MCF 10A (cell line): ENCODE measurements at places on chromosomes 6 and 20. TPM values are rescaled to one million over a fixed set of nuclear protein-coding genes. Genes with fewer than 3 reads are reported as not detected.

The LAMA5 gene
- 266 and 292 TPM in 2 replicates for total RNA-seq

The KCNS1 gene
- not detected in 2 replicates for total RNA-seq

The ERVFRD-1 gene
- total RNA-seq, result not detected in 2 replicates

The TMEM74B gene
- not detected in 2 replicates for total RNA-seq

The TMC2 gene
- total RNA-seq, result not detected in 2 replicates

The BNIP5 gene
- total RNA-seq, result not detected in 2 replicates

The HCRTR2 gene
- total RNA-seq, result not detected in 2 replicates

The SLC17A9 gene
- 0.07 TPM in 1 of 2 replicates, not detected in the other for total RNA-seq

DNA sequence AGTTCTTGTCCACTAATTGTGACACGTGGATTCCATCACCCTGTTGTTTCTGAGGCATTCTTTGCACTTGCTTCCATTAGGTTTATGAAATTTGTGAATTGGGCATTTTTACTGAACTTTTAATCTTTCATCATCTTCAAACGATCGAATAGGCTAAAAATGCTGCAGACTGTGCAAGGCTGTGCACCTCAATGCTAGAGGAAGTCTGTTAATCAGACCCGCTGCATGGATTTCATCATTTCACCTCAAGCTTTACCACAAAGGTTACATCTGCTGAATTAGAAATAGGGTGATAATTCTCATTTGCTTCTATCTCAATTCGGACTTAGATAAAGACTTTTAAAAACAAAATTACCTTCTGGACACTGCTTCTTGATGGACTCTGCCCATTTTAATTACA is 27.8 kb upstream of the F13A1 start:
- no peaks in the 10 kb centered on the region for H3K36me3 ChIP-seq
- H3K4me1 ChIP-seq, result no peaks in the 10 kb centered on the region
- no peak overlapping the region for H3K4me3 ChIP-seq
- DNase-seq, result no peak
- peaks cover 13% of the 10 kb centered on the region for H3K27me3 ChIP-seq

DNA sequence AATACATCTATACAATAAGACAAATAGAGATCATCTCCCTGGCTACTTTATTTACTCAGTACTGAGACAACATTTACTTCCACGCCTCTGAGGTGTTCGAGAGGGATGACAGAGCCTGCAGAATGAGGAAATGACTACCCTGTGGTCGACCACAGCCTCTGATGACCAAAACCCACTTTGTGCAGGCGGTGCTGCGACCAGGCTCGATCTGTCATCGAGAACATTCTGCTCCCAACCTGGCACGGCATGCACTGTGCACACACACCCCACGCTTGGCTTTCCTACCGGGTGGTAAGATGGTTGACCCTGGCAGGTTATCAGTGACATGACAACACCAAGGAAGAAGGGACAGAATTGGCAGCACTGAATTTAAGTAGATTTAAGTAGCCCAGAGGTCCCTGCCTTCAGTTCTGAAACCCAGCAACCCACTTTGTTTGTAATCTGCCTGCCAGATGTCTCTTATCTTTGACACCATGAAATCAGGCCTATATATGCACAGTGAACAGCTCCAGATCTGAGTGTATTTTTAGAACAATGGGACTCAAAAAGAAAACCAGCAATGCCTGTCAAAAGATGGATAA is 42.6 kb downstream of the TTI1 start:
- H3K4me1 ChIP-seq, result peaks cover 76% of the 10 kb centered on the region
- H3K36me3 ChIP-seq, result peaks cover 30% of the 10 kb centered on the region
- DNase-seq, result peak; percentile 50

DNA sequence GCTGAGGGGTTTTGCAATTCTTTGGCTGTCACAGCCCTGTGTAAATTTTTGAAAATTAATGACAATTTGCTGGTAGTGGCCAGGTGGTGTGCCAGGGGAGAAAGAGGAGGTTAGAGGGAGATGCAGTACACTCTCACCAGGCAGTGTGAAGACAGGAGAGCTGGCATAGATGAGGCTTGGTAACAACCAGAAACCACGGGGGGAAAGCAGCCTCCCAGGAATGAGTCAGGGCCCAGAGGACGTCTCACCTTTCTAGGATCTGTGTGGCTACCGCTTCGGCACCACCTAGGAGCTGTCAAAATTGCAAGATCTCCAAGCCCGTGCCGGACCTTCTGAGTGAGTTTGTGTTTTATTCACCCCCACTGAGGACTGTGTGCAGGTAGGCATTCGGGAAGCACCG is 171.4 kb downstream of the PACRG start:
- H3K4me3 ChIP-seq, result no peak overlapping the region
- H3K27ac ChIP-seq, result no peak overlapping the region
- H3K36me3 ChIP-seq, result no peaks in the 10 kb centered on the region
- no peaks in the 10 kb centered on the region for H3K4me1 ChIP-seq

GRCh38 chr6:63589952-63590411 is 17.7 kb downstream of the LOC128125822 start:
- no peak for DNase-seq
- H3K27ac ChIP-seq, result no peak overlapping the region
- no peak overlapping the region for H3K4me3 ChIP-seq
- peaks cover 6% of the 10 kb centered on the region for H3K36me3 ChIP-seq
- no peaks in the 10 kb centered on the region for H3K27me3 ChIP-seq

- H3K27me3 ChIP-seq, result no peaks in the 10 kb centered on the region
- peaks cover 31% of the 10 kb centered on the region for H3K4me1 ChIP-seq
- peak overlapping the region; percentile 22 for H3K27ac ChIP-seq
Observed at GRCh38 chr6:166608774-166609173, 18.3 kb downstream of the RPS6KA2 start.

DNA sequence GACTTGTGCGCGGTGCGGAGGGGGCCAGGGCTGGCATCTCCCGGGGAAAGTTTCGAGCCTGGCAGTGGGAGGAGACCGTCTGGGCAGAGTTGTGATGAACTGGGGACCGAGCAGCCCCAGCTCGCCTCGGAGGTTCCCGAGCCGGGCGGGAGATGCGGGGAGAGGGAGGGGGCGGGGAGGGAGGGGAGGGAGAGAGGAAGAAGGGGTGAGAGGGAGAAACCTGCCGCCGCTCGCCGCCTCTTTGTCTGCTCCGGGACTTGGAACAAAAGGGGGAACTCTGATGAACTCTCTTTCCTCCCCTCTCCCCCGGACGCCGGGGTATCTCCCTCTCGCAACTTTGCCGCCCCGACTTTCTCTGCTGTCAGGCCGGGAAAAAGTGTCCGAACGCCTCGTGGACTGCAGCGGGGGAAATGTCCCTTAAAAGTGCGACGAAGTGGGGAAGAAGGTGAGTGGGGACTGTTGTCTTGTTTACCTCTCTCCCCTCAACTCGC is 72.7 kb downstream of the SOX4 start:
- H3K27ac ChIP-seq, result no peak overlapping the region
- H3K27me3 ChIP-seq, result no peaks in the 10 kb centered on the region
- no peaks in the 10 kb centered on the region for H3K4me1 ChIP-seq
- no peak for DNase-seq

GRCh38 chr20:50220093-50220893 is 29.7 kb downstream of the CEBPB start:
- peak overlapping the region; percentile 52 for H3K27ac ChIP-seq
- no peaks in the 10 kb centered on the region for H3K27me3 ChIP-seq
- H3K36me3 ChIP-seq, result no peaks in the 10 kb centered on the region
- peaks cover 32% of the 10 kb centered on the region for H3K4me1 ChIP-seq
- no peak for DNase-seq

DNA sequence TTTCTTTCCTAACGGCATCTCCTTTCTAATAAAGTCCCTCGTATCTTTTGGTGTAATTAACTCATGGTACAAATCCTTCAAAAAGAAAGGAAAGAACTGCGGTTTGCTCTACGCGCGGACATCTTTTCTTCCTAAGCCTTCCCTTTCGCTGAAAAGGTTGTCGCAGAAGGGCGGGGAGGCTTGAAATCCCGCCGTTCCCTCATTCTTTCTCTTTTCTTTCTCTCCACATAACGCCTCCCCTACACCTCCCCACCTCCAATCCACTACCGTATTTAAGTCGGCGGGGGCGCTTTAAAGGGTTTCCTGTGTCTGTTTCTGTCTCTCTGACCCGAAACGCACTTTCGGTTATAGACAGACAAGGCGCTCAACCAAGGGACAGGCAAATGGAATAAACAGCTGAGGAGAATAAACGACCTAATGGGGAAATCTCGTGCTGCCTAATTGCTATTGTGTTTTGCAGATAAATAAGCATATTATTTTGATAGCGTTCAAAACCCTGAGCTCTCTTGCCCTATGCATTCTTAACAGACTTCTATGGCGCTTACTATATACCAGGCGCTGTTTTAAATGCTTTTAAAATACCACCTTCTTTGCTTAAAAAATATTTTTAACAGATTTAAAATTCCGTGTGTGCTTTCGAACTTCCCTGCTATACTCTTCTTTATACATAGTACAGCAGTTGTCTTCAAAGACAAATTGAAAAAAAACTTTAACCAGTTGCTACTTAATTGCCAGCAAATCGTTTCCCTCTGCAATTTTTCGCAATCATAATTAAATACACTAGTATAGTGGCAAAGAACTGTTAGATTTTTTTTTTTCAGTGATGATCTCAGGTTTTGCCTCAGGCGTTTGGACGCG is 2.5 kb upstream of the HEY2 start:
- H3K27ac ChIP-seq, result no peak overlapping the region
- H3K36me3 ChIP-seq, result peaks cover 6% of the 10 kb centered on the region
- peak; percentile 34 for DNase-seq
- peaks cover 9% of the 10 kb centered on the region for H3K4me1 ChIP-seq
- peaks cover 98% of the 10 kb centered on the region for H3K27me3 ChIP-seq

- H3K4me1 ChIP-seq, result no peaks in the 10 kb centered on the region
- H3K36me3 ChIP-seq, result peaks cover 22% of the 10 kb centered on the region
- no peak overlapping the region for H3K27ac ChIP-seq
Observed at GRCh38 chr6:151075527-151075926, 164.2 kb upstream of the AKAP12 start.

DNA sequence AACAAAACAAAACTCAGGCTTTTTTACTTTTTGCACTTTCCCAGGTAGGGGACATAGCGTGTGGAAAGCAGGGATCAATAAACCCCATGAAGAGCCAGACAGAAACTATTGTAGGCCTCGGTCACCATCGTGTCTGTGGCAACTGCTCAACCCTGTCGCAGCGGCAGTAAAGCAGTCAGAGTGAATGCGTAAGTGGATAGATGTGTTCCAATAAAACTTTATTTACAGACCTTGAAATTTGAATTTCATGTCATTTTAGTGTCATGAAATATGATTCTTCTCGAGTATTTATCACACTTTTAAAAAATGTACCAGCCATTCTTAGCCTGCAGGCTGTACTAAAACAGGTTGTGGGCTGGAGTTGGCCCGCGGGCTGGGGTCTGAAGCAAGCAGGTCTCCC is 14.5 kb downstream of the BMP7 start:
- H3K36me3 ChIP-seq, result no peaks in the 10 kb centered on the region
- H3K4me1 ChIP-seq, result no peaks in the 10 kb centered on the region
- peaks cover 15% of the 10 kb centered on the region for H3K27me3 ChIP-seq
- no peak overlapping the region for H3K4me3 ChIP-seq
- H3K27ac ChIP-seq, result no peak overlapping the region

GRCh38 chr6:19424853-19425252 is 412.3 kb upstream of the ID4 start:
- no peak overlapping the region for H3K4me3 ChIP-seq
- H3K27ac ChIP-seq, result no peak overlapping the region
- no peaks in the 10 kb centered on the region for H3K36me3 ChIP-seq

GRCh38 chr20:63589261-63590217 is 15.5 kb upstream of the HELZ2 start:
- no peaks in the 10 kb centered on the region for H3K27me3 ChIP-seq
- DNase-seq, result no peak
- H3K4me3 ChIP-seq, result no peak overlapping the region
- no peak overlapping the region for H3K27ac ChIP-seq

- H3K4me1 ChIP-seq, result peaks cover 6% of the 10 kb centered on the region
- peak; percentile 43 for DNase-seq
- H3K36me3 ChIP-seq, result no peaks in the 10 kb centered on the region
- H3K27ac ChIP-seq, result no peak overlapping the region
Observed at GRCh38 chr6:42555477-42556457, 8.1 kb upstream of the UBR2 start.

DNA sequence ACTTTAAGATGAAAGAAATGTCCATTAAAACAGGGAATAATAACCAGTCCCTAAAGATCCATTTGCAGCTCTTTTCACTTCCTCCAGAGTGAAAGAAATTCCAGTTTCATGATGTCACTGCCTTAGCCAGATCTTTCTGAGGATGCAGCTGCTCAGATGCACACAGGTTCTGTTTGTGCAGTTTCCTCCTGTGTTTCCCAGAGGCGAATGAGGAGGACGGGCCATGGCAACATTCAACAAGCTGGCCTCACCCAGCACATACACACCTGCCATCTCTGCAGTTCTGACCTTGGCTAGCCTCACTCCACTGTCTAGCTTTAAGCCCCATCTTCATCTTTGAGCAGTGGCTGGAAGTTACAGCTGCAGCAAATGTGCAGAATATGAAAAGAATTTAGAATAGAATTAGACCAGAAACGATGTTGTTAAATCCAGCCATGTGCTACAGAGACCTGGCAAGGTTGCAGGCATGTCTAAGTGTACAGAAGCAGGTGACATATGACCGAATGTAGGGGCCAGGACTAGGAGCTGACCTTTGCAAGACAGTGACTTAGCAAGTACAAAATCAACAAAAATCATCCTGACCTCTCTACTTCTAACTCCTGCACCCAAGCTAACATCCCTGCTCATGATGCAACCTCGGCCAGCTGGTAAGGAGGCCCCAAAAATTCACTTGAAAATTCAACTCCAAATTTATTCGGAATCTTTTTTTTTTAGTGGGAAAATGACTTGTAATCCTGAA is 35.0 kb downstream of the FAM50B start:
- no peak overlapping the region for H3K4me3 ChIP-seq
- peaks cover 10% of the 10 kb centered on the region for H3K4me1 ChIP-seq

DNA sequence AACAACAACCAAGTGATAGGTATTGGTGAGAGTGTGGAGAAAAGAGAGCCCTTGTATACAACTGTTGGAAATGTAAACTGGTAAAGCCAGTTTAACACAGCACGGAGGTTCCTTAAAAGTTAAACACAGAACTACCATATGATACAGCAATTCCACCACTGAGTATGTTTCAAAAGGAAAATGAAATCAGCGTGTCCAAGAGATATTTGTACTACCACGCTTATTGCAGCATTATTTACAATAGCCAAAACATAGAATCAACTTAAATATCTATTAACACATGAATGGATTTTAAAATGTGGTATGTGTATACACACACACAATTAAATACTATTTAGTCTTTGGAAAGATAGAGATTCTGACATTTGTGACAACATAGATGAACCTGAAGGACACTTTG is 1.1 kb downstream of the PTCHD4 start:
- H3K27me3 ChIP-seq, result no peaks in the 10 kb centered on the region
- peaks cover 21% of the 10 kb centered on the region for H3K4me1 ChIP-seq
- peak overlapping the region; percentile 97 for H3K4me3 ChIP-seq
- peaks cover 23% of the 10 kb centered on the region for H3K36me3 ChIP-seq
- peak; percentile 36 for DNase-seq
- H3K27ac ChIP-seq, result peak overlapping the region; percentile 98

- H3K27ac ChIP-seq, result no peak overlapping the region
- H3K27me3 ChIP-seq, result no peaks in the 10 kb centered on the region
- no peak overlapping the region for H3K4me3 ChIP-seq
- no peak for DNase-seq
Observed at GRCh38 chr20:54152227-54153040, 21.4 kb downstream of the CYP24A1 start.

- DNase-seq, result no peak
- no peaks in the 10 kb centered on the region for H3K4me1 ChIP-seq
- no peaks in the 10 kb centered on the region for H3K36me3 ChIP-seq
- H3K27me3 ChIP-seq, result no peaks in the 10 kb centered on the region
- no peak overlapping the region for H3K4me3 ChIP-seq
Observed at GRCh38 chr20:43809206-43809819, 82.5 kb upstream of the GTSF1L start.

- peaks cover 55% of the 10 kb centered on the region for H3K36me3 ChIP-seq
- H3K4me3 ChIP-seq, result peak overlapping the region; percentile 99
- peak overlapping the region; percentile 66 for H3K27ac ChIP-seq
- peaks cover 6% of the 10 kb centered on the region for H3K4me1 ChIP-seq
- no peak for DNase-seq
Observed at GRCh38 chr6:170583756-170584180, 669 bp downstream of the PDCD2 start.
